ENCODE measurements at places on chromosomes 5 and 9.

- DNase-seq: no peak
Observed at GRCh38 chr5:177070536-177071191, 16.1 kb upstream of the FGFR4 start.

DNA sequence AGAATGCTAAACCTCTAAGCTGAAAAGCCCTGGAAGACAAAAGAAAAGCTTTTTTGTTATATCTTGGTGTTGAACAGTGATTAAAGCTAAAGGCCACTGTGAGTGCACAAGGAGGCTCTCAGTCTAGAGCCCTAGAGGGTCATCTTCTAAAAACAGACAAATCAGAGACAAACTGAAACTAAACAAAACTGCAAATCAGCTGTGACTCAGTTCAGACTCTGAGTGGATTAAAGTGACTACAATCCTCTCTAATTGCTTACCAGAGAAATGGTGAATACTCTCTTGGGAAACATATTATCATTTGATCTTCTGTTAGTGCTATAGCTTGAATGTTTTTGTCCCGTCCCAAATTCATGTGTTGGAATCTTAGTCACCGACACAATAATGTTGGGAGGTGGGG is 491.9 kb downstream of the CDH18 start:
- no peak for DNase-seq

DNA sequence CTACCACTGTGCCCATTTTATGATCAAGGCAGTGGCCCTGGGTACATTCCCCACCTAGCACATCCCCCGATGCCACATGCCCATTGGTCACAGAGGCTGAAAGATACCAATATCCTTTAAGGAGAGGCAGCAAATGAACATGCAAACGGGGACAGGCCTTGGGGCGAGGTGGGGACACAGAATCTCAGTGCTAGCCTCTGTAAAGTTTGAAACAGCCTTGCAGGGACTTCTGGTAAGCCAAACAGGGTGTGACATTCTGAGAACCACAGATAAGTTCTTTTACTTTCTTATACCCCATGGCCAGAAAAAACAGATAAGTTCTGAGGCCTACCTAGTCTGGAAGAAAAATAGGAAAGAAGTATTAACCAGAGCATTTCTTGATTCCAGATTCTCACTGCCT is 60.5 kb downstream of the ACER2 start:
- no peak for DNase-seq

- DNase-seq: peak; percentile 12
Observed at GRCh38 chr5:94433397-94434163, 184.8 kb downstream of the KIAA0825 start.

- peak; percentile 6 for DNase-seq
Observed at GRCh38 chr5:172407241-172407691, 47.1 kb downstream of the SH3PXD2B start.

DNA sequence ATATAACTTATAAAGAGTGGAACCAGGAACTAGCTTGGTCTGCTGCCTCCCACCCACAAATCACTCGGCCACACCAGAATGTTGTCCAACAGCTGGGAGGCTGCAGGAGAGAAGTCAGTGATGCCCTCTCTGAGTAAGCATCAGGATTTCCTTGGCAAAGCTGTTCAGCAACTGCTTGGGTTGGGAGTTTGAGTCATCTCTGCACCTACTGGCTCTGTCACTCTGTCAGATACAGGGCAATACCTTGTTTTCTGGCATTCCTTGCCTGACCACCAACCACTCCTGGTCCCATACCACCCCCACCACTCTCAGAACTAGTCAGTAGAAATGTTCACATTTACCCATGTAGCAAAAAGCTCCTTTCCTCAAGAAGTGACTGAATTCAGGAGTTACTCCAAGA is 36.8 kb upstream of the GCNT4 start:
- DNase-seq: no peak
